ENCODE measurements at places on chromosomes 13 and 19.

DNA sequence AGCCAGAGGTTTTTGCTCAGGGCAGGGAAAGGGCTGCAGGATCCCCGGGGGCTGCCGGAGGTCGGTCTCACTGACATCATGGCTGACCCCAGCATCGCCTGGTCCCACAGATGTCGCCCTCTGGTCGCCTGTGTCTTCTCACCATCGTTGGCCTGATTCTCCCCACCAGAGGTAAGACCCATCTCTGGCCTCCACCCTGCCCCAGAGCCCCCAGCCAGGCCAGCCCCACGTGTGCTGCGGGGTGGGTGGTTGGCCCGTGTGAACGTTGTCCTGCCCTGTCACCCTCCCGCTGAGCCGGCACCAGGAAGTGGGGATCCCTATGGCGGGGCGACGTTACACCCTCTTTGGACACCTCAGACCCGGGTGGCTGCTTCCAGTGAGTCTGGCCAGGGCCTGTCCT is 906 bp downstream of the FXYD5 start:
- DNase-seq: no peak

DNA sequence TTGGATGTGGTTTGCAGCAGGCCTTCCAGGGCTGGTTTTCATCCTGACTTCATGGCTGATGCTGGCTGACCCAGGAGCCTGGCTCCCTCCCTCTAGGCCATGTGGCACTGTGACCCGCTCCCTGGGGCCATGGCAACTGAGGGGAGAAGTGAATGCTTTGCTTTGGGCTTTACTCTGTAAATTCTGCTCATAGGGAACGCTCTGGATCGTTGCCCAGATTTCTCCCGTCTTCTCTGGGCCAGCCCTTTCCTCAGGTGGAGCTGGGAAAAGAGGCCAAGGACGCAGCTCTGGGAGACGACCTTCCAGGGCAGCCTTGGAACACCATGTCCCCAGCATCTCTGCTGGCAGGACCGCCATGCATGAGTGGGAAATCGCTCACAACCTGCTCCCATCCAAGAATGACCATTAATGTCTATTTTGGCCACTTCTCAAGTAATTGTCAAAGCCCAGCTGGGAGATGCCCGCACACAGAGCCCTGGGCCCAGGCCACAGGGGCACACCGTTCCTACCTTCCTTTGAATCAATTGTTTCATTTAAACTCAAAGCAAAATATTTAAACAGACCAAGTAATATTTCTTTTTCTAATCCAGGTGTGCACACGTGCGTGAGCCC is 321.8 kb downstream of the TEX29 start:
- no peak for DNase-seq

DNA sequence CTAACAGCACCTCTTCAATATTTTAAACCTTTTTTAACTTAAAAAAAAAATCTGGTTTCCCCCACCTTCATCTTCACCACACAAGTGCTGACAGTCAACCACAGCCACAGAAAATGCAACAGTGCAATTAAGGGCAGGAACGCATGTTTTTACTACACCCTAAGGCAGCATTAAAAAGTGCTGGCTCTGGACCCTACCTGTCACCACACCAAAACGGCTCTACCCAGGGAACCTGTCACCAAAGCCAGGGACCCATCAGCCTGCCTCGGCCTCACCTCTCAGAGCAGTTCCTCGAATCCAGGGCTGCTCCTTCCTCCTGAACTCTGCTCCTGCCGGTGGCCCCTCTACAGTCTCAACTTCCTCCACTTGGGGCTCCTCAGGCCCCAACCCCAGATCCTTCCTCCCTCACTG is 22.5 kb upstream of the SLC35E1 start:
- no peak for DNase-seq

DNA sequence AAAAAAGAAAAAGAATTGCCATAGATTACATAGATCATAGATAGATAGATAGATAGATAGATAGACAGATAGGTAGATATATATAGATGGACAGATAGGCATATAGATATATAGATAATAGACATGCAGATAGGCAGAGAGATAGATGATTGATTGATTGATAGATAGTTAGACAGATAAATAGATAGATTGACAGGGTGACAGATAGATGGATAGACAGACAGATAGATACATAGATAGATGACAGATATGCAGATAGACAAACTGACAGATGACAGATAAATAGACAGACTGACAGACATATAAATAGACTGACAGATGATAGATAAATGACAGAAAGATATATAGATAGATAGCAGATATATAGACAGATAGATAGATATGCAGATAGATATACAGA is 474.0 kb downstream of the IRS2 start:
- no peak for DNase-seq

GRCh38 chr19:8512115-8512967 is 1.6 kb downstream of the ZNF414 start:
- DNase-seq: peak; percentile 15

GRCh38 chr13:110152351-110152750 is 154.6 kb downstream of the COL4A1 start:
- no peak for DNase-seq
